Stimulated activated CD8-positive, alpha-beta memory T cell treated with anti-CD3 and anti-CD28 coated beads, Interleukin-2, amount 100 ng/mL, for 1 hour (primary cell): ENCODE measurements at places on chromosomes 13 and 19.

GRCh38 chr13:46803586-46803985 lies 6.6 kb upstream of the ESD start:
- no peak for DNase-seq

- DNase-seq: no peak
Observed at GRCh38 chr19:5394551-5395505, 54.2 kb upstream of the PTPRS start.

DNA sequence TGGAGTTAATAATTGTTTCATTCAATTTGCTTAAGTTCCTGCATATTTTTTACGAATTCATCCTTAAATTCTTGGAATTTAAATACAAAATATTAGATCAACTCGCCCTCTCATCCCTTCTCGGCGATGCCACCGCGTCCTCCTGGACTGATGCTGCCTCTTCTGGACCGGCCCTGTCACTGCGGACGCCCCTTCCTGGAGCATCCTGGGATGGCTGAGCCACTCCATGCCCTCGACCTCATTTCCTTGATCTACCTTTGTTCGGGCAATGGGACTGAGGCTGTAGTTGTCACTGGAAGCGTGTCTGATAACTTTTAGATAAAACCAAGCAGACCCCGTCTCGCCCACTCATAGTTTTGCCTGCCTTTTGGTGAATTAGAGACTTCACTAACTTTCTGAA lies 283.7 kb downstream of the TEX29 start:
- DNase-seq: no peak

DNA sequence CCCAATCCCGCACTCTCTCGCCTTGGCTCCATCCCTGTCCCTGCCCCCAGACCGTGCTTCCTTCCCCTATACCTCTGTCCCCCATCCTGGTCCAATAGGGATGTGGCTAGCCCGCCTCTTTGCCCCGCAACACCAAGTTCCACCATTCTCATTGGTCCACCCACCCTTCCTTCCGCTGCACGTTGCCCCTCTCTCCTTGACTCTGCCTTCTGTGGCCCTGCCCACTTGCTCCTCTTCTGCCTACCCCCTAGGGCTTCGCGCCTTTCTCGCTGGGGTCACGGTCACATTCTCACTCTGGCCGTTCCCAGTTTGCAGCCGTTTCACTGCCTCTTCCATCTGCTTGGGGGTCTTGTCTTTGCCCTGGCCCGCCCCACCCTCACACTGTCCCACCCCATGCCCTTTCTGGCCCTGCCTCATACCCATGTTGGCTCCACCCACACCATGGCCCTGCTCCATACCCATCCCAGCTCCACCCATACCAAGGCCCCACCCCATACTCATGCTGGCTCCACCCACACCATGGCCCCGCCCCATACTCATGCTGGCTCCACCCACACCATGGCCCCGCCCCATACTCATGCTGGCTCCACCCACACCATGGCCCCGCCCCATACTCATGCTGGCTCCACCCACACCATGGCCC lies 4.5 kb upstream of the ARHGAP45 start:
- no peak for DNase-seq

- no peak for DNase-seq
Observed at GRCh38 chr19:46574533-46574932, 26.6 kb upstream of the CALM3 start.

DNA sequence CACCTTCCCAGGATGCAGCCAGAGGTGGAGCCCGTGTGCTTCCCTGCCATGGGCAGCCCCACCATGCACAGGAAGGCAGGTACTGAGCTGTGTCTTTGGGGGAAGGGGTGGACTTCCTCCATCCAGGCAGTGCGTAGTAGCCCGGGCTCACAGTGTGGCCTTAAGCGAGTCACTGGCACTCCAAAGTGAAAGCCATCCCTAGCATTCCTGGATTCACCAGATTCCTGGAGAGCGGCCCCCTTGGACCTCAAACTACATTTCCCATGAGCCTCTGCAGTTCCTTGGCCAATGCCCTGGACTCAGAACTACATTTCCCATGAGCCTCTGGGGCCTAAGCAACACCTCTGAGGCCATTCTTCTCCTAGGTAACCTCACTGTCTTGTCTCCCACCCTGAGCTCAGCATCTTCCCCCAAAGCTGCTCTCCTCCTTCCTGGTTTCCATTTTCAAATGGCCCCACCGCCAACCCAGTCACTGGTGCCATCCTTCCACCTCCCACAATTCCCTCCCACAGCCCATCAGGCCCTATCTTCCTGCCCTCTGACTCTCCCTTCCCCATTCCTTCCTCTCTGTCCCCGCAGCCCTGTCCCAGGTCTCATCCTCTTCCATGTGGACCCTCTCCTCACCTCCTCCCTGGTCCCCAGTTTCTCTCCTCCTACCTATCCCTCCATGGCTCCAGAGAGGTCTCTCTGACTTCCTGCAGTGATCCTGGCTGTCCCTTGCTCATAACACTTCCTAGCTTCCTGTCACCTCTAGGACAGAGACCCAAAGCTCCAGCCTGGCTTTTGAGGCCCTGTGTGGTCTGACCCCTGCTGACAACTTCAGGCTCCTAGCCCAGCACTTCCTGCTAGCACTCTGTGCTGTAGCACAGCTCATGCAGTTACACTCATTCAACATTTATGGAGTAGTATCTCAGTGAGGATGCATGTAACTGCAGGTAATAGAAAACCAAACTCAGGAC lies at the start of gene C19orf81:
Gene C19orf81, plus strand, starts transcription at position 13 of the 959 bp plus-strand sequence. Its CDS starts 0 bp downstream, at position 13.
- no peak for DNase-seq

DNA sequence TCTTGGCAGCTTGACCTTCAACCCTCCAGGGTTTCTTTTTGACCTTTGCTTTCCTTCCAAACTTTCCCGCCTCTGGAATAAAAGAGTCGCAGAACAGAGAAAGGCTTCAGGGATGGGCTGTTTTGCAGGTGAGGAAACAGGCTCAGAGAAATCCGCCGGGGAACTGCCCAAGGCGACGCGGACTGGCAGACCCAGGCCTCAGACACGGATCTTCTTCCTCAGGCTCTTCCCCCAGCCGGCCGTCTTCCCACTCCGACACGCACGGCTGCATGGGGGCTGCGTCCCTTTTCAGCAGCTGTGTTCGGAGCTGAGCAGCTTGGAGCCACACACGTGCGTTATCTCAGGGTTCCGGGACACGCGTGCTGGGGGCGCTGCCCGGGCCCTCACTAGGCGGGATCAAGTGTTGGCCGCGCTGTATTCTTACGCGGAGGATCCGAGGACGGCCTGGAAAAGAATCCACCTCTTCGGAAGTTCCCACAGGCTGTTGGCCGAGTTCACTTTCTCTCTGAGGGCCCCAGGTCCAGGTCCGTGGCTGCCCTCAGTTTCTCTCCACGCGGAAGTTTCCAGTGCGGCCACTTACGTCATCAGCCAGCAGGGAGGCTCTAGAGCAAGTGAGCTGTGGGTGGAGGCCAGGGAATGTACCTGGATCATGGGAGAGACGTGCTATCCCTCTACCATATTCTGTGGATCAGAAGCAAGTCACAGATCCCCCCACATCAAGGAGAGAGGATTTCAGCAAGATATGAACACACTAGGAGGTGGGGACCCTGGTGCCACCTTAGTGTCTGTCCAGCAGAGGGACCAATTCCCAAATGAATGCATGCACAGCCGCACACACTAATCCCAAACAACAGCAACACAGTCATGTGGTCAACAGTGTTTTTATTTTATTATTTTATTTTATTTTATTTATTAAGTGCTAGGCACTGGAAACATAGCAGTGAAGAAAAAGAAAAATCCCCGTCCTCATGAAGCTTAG lies 100.4 kb downstream of the ING1 start:
- DNase-seq: no peak

GRCh38 chr13:23628250-23628649 lies 58.0 kb downstream of the TNFRSF19 start:
- DNase-seq: no peak

DNA sequence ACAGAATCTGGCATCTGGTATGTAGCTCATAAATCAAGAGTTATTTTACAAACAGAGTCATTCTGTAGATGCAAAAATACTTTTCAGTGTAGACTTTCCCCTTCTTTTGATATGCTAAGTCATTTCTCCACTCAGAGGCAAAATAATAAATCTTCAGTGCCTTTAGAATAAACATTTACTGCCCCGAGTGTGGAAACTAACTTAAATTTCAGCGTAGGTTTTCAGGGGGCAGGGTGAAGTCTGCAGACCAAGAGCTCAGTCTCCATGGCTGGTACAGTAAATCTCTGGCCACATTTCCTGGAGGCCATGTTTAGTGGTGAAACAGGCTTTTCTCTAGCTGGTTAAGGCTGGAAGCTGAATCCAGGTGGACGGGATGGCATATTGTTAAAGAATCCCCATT lies 13.1 kb upstream of the ADPRHL1 start:
- DNase-seq: no peak
